EH (cell line): ENCODE measurements at places on chromosomes 2 and 18.

DNA sequence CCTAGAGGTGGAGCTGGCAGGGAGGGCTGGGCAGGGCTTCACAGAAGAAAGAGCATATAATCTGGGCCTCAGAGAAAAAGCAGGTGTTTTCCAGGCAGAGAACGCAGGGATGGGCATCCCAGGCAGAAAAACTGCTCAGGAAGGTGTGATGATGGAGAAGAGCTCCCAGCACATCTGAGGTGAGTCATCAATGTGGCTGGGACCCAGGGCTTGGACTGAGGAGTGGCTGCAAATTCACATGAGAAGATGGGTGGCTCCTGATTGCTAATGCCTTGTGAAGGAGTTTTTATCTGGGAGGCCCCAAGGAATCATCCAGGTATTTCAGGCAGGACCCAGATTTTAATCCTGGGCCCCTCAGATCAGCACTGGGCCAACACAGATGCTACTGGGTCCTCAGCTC, 10.2 kb downstream of the IL1F10 start:
- DNase-seq = peak; percentile 18

DNA sequence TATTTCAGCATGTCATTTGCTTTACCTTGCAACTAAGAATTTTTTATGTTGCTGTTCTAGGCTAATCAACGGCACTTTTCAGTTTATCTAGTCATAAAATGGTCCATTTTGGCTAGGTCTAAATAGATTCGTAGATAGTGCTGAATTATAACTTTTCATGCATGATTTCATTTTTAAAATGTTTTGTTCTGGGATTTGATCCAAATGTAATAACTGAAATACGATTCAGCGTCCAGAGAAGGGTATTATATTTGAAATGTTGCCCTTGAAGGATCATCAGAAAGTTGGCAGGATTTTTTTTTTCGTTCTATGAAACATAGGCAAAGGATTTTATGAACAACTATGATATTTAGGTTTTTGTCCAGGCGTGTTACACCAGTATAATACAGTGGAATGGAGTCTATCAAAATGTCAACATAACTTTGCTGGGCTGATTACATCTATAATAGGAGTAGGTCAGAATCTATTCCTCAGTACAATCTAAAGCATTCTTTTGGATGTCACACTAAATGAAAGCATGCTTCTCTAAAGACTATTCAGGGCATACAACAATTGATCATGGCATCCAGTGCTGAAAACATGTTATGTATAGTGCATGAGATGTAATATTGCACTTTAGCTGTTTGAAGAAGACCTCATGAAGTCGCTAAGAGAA, 24.8 kb downstream of the TTC27 start:
- no peak for DNase-seq

GRCh38 chr2:53104263-53104662, 663.3 kb upstream of the CHAC2 start:
- DNase-seq = peak; percentile 18

DNA sequence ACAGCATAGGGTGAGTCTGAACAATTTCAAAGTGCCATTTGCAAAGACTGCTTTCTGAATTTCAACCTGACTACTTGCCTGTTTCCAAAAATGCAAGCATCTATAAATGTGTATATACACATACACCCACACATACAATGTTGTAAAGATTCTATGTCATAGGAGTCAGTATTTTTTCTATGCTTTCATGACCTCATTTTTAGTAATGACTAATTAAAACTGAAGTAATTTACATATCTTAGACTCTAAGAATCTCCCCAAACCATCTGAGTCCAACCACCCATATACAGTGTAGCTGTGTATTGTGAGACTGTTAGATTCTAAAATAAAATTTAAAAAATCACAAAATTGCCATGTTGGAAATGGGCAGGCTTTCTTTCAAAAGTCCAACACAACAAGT, 162.0 kb upstream of the STK17B start:
- no peak for DNase-seq

- no peak for DNase-seq
Observed at GRCh38 chr2:147980940-147981528, 39.5 kb downstream of the ORC4 start.

- no peak for DNase-seq
Observed at GRCh38 chr2:207163756-207164005, 2.1 kb downstream of the KLF7 start.

- no peak for DNase-seq
Observed at GRCh38 chr2:163564236-163564635, 171.6 kb downstream of the FIGN start.

DNA sequence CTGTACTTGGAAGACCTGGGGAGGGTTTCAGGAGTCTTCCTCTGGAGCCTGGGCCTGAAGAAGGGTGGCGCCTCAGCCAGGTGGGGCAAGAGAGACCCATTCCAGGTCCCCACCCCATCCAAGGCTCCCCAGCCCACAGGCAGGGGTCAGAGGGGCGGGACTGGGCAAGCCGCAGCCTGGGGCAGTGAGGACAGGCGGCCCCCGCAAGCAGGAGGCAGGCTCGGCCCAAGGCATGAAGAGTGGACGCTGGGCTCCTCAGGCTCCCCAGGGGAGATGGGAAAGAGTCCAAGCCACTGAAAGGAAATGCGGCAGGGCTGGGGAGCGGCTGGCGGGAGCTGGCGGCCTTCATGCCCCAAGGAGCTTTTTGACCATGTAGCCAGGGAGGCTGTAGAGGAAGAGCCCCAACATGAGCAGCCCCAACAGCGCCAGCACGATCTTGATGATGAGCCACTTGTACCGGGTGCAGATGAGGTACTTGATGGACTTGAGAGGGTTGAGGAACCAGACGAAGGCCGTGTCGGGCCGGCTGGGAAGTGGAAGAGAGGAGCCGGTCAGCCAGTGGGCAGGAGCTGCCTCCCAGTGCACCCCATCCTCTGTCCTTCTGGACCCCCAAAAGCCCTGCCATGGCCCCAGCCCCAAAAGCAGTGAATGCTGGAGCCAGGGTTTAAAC, 20.1 kb downstream of the OTOF start:
- DNase-seq = no peak

GRCh38 chr2:31467426-31467825, 52.9 kb upstream of the XDH start:
- no peak for DNase-seq

GRCh38 chr2:238415036-238415764, 11.5 kb upstream of the ASB1 start:
- no peak for DNase-seq

DNA sequence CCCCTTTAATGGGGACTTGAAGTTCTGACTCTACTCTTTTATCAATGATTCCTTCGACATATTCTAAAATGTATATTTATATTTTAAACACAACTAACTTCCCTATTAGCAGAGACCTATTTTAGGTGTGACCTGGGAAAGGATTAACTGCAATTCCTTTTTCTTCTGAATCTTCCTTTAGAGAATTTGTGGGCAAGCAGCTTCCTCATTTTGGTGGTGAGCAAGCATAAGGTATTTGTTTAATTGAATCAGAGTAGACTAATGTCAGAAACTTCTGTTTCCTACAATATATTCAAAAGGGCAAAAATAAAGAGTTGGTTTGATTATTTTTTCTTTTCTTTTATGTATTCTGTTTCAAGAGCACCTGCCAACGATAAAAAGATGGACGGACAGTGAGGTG, 237.0 kb downstream of the IKZF2 start:
- peak; percentile 20 for DNase-seq

DNA sequence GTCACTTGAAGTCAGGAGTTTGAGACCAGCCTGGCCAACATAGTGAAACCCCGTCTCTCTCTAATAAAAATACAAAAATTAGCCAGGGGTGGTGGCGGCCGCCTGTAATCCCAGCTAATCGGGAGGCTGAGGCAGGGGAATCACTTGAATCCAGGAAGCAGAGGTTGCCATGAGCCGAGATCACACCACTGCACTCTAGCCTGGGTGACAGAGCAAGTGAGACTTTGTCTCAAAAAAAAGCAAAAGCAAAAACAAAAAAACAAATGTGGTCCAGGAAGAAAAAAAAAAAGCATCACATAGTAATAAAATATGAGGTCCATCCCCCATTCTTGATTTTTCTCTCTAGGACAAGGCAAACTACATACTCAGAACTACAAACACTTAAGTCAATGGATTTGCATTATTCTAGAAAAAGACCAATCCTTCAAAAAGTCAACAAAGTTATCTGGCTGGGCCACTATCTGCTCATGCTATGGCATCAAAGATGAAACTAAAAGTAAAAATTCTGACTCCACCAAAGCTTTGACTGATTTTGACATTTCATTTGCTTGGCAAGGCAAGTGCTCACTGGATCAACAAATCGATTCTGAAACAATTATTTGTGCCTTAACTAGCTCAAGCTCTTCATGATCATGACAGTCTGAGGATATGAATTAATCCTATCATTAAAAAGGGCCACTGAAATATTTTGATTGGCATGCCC, 28.4 kb downstream of the MEX3C start:
- no peak for DNase-seq

- DNase-seq = no peak
Observed at GRCh38 chr2:238502956-238503791, 76.4 kb downstream of the ASB1 start.

DNA sequence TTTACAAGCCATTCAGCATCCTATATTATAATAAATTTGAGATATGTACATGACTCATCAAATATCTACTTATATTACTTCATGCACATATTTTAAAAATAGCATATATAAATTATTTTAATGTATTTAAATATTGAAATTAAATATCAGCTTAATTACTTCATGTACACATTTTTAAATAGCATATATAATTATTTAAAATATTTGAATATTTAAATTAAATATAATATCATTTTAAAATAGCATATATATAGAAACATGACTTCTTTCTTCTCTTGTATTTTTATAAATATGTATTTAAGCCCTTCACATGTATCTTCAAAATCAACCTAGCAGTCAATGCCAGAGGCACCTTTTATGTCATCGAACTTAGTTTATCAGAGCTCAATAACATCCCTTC, 298.8 kb upstream of the DSEL start:
- no peak for DNase-seq

GRCh38 chr2:218896501-218897393, 16.1 kb downstream of the WNT10A start:
- DNase-seq = no peak

GRCh38 chr2:237298151-237299118, 115.5 kb downstream of the COL6A3 start:
- peak; percentile 93 for DNase-seq

DNA sequence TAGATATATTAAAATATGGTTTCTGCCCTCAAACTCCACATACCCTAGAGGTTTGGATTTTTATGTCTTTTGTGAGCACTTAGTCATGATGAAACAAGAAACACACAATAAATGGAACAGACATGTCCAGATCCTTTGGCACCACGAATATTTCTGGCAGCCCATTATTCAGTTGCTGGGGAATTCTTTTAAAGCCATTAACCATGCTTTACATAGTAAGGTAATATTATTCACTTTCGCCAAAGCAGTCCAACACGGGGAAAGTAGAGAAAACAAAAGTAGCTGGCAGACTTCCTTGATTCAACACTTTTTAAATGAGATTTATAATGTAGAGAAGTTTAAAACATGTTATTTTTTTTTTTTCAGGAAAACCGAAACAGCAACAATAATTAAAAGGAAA, 235.4 kb downstream of the PIEZO2 start:
- no peak for DNase-seq

DNA sequence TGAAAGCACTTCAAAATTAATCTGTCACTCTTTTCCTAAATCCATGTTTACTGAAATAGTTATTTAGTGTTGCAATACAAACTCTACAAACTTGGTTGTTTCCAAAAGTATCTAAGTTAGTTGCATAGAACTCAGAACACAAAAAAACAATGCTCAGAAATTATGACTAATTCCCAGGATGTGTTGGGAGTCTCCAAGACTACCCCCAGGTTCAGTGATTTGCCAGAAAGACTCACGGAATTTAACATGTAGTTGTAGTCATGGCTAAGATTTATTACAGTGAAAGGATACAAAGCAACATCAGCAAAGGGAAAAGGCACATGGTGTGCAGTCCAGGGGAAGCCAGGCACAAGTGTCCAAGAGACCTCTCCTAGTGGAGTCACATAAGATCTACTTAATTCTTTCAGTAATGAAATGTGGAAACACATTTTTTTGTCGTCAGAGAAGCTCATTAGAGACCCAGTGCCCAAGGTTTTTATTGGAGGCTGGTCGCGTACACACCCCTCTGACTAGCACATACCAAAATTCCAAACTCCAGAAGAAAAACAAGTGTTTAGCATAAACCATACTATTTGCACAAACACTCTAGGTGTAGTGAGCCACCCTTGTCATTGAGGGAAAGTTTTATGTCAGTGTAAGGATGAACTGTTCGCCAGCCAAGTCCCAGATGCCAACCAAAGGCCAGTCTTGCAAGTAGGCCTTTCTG, 43.3 kb upstream of the CYP20A1 start:
- peak; percentile 37 for DNase-seq

DNA sequence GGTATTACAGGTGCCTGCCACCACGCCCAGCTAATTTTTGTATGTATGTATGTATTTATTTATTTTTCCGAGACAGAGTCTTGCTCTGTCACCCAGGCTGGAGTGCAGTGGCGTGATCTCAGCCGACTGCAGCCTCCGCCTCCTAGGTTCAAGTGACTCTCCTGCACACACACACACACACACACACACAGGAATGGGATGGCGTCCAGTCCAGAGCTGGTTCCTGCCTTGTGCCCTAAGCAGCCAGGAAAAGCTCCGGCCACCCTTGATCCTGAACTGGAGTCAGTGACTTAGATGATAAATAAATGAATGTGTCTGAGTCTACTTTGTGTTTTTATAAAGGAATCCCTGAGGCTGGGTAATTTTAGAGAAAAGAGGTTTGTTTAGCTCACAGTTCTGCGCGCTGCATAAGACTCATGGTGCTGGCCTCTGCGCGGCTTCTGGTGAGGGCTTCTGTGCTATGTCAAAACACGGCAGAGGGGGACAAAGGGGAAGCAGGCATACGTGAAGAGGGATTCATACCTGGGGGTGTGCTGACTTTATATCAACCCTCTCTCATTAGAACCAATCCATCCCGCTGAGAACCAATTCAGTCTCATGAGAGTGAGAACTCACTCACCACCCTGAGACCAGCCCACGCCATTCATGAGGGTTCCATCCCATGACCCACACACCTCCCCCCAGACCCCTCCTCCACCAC, 59.7 kb upstream of the PHLPP1 start:
- DNase-seq = no peak

- DNase-seq = peak; percentile 45
Observed at GRCh38 chr18:63603772-63604171, 16.6 kb downstream of the SERPINB13 start.

GRCh38 chr2:120224735-120225548, 1.7 kb upstream of the TMEM185B start:
- DNase-seq = no peak
